Inflammatory macrophage treated with lipopolysaccharide for 4 hours (primary cell): ENCODE measurements at places on chromosomes 1 and 21.

- peak; percentile 1 for DNase-seq
Measured at GRCh38 chr1:170020859-170021258, 53.6 kb downstream of the KIFAP3 start.

- DNase-seq = no peak
Measured at GRCh38 chr1:22225858-22226589, 83.1 kb upstream of the WNT4 start.

DNA sequence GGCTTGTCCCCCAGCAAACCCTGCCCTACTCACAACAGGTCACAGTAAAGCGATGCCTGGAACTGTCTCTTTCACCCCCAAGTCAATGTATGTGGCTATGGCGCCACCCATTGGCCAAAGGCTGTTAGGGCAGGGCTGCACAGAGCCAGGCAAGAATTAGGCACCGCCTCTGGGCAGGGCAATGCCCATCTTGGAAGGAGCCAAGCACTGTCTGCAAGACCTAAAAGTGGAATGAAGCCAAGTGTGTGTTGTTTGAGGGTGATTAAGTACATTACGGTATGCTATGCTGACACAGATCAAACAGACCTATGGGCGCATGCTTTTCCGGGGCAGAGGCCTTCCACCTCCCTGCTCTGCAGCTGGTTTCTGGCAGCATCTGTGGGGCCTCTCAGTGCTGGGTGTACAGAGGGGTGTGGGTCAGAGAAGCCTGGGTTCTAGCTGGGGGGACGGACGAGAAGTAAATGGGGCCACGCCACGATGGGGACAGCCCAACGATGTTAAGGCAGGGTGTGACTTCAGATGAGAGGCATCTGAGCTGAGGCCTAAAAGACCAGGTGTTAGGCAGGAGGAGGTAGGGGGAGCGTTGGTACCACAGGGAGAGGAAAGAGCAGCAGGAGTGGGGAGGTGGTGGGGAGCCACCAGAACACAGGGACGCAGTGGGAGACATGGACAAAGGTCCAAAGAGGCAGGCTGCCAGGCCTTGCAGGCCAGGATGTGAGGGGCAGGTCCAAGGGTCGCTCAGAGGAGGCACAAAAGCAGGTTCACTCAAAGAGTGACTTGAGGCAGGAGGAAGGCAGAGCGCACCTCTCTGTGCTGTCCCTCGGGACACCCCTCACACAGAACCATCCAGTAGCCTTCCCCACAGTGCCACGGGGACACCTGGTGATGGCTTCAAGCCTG lies 49.8 kb downstream of the ACOT7 start:
- DNase-seq = peak; percentile 66

GRCh38 chr1:204172404-204173029 lies 6.4 kb upstream of the REN start:
- DNase-seq = no peak

DNA sequence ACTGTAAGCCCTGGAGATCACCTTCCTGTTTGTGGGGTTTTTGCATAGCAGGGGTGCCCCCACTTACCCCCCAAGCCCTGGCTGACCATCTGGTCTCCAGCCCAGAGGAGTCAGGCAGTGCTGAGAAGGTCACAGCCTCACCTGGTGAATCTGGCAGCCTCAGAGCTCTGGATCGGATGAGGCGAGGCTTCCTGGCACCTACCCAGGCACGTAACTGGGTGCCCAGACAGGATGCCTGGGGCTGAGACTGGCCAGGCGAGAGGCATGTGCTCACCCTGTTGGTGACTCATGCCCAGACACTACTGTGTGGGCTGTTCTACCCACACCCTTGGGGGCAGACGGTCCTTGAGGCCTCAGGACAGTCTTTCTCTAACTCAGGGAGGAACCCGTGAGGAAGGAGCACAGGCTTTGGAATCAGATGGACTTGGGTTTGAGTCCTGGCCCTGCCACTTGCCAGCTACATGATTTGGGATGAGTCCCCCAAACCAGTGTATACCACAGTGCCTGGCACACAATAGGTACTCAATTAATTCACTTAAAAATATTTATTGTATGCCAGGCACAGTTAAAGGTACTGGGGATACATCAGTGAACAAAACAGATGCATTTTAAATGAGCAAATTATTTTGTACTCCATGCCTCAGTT lies 15.1 kb upstream of the PADI3 start:
- peak; percentile 84 for DNase-seq

GRCh38 chr1:167825419-167826079 lies 88.4 kb downstream of the ADCY10 start:
- no peak for DNase-seq

DNA sequence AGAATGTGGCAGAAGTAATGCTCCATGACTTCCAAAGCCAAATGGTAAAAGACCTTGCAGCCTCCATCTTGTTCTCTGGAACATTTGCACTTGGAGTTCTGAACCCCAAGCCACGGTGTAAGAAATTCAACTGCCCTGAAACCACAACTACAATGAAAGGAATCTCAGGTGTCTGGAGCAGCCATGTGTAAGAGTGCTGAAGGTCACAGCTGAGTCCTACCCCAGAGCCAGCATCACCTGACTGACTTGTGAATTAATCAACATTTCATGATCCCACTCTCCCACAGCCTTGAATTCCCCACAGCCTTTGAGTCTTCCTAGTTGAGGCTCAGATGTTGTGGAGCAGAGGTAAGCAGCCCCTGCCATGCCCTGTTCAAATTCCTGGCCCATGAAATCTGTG lies 192.8 kb upstream of the CAMK1G start:
- DNase-seq = no peak
